ENCODE measurements at places on chromosomes 1 and 21. TPM values are rescaled to one million over a fixed set of nuclear protein-coding genes. Genes with fewer than 3 reads are reported as not detected.

The SEMA4A gene
- 4.6 TPM for total RNA-seq

The FCMR gene
- total RNA-seq: 65.7 TPM

The KCNK2 gene
- total RNA-seq: not detected

The LHX8 gene
- total RNA-seq: not detected

The SPATA6 gene
- total RNA-seq: 0.34 TPM

The ZNF683 gene
- total RNA-seq: 0.34 TPM

The SLAMF7 gene
- total RNA-seq: 60.1 TPM

The IVL gene
- not detected for total RNA-seq

The GBP6 gene
- total RNA-seq: 4.2 TPM

The IQGAP3 gene
- total RNA-seq: 11.6 TPM

The SAMSN1 gene
- 140 TPM for total RNA-seq

The SOAT1 gene
- 53.2 TPM for total RNA-seq

The CCDC185 gene
- total RNA-seq: not detected

The CFAP107 gene
- not detected for total RNA-seq

The SPRR2E gene
- total RNA-seq: not detected

The PPP1R12B gene
- total RNA-seq: 24.7 TPM

The GCSAML gene
- total RNA-seq: not detected

The OR6N1 gene
- total RNA-seq: not detected

The KRTAP19-3 gene
- not detected for total RNA-seq

The LCE6A gene
- not detected for total RNA-seq

The NUP210L gene
- 0.15 TPM for total RNA-seq

The BMP8A gene
- 0.17 TPM for total RNA-seq

The SNX7 gene
- total RNA-seq: not detected

The IL6R gene
- total RNA-seq: 6.4 TPM

The LGR6 gene
- not detected for total RNA-seq

The AQP10 gene
- total RNA-seq: not detected

The SPRR2A gene
- total RNA-seq: not detected

The AMY1C gene
- not detected for total RNA-seq

The OR2T35 gene
- not detected for total RNA-seq

The FCGR3A gene
- total RNA-seq: not detected

The HUNK gene
- not detected for total RNA-seq

The S100A7A gene
- total RNA-seq: not detected

The CELA3A gene
- total RNA-seq: not detected

The MAP1LC3C gene
- not detected for total RNA-seq

The TFF1 gene
- not detected for total RNA-seq

The ATP1A4 gene
- total RNA-seq: not detected

The NTNG1 gene
- total RNA-seq: not detected

The HAO2 gene
- not detected for total RNA-seq

The CFHR4 gene
- not detected for total RNA-seq

The TMEM269 gene
- total RNA-seq: 0.32 TPM

The CCDC28B gene
- 33.2 TPM for total RNA-seq

The TBX19 gene
- total RNA-seq: 3.0 TPM

The MSTO1 gene
- total RNA-seq: 76.0 TPM

The EPHX1 gene
- total RNA-seq: 1.0 TPM

The ZNF695 gene
- 0.17 TPM for total RNA-seq

The NR1I3 gene
- total RNA-seq: not detected

The IFNLR1 gene
- total RNA-seq: 1.6 TPM
